Bladder microvascular endothelial cell (primary cell): ENCODE measurements at places on chromosomes 11 and 22. TPM values are rescaled to one million over a fixed set of nuclear protein-coding genes. Genes with fewer than 3 reads are reported as not detected.

ANKK1 gene
- not detected in 2 replicates for total RNA-seq

NAALAD2 gene
- 0.16 and 0.25 TPM in 2 replicates for total RNA-seq

RASGRP2 gene
- 0.49 and 1.2 TPM in 2 replicates for total RNA-seq

CHST1 gene
- 15.0 and 19.3 TPM in 2 replicates for total RNA-seq

MRGPRX4 gene
- 0.57 TPM in 1 of 2 replicates, not detected in the other for total RNA-seq

OR51B5 gene
- total RNA-seq = not detected in 2 replicates

MTA2 gene
- 177 and 185 TPM in 2 replicates for total RNA-seq

BMAL1 gene
- total RNA-seq = 13.6 and 13.8 TPM in 2 replicates

GCAT gene
- 14.2 and 34.6 TPM in 2 replicates for total RNA-seq

GAB4 gene
- not detected in 2 replicates for total RNA-seq

LRRC56 gene
- total RNA-seq = 0.32 and 1.2 TPM in 2 replicates

CASP5 gene
- not detected in 2 replicates for total RNA-seq

IGSF9B gene
- total RNA-seq = 0.19 TPM in 1 of 2 replicates, not detected in the other
